ENCODE measurements at places on chromosomes 3 and 15.

- no peak for DNase-seq
Measured at GRCh38 chr15:57328897-57329296, 47.4 kb upstream of the CGNL1 start.

DNA sequence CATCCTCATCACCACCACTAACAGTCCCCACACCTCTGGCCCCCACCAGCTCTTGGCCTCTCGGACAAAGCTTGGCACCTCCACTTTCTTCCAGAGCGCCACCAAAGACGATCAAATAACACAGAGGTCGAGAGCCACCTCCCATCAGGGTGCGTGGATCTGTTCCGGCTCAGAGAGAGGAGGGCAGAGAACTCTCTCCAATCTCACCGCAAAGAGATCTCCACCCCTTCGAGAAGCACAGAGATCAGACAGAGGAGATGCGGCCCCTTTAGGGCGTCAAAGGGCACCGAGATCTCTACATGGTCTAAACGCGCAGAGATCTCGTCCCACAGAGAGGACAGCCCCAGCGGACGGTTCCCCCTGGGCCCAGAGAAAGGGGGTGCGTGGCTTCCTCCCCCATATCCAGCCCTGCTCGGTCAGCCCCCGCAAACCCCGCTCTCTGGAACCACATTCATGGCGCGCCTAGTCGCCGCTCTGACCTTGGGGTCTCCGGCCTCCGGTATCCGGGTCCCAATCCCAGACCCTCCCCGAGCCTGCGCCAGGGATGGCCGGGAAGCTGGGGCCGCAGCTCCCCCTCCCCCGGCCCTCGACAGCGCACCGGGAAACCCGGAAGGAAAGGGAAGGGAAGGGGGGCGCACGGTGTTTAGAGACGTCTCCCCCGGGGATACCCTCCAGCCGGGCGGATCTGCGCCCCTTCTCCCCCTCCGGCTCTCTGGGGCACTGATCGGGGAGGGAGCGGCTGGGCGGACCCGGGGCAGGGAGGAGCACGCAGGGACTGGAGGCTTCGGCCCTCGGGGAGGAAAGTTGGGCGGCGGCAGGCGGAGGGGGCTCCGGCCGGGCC, 608 bp downstream of the SCN5A start:
- DNase-seq: no peak

- DNase-seq: no peak
Measured at GRCh38 chr3:39638301-39638700, 170.8 kb downstream of the MOBP start.

DNA sequence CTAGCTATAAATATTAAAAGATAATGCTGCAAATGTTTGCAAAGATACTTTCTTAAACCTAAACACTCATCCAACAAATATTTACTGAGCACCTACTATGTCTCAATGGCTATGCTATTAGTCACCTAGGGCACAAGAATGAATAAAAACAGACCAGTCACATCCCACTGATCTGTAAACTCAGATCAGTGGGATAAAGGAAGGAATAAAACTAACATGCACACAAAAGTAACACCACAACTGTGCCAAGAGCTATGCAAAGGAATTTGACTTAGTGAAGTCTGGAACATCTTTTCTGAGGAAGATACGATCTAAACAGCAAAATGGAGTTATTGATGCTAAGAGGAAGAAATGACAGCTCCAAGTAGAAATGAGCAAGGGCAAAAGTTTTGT, 56.6 kb downstream of the CBLB start:
- no peak for DNase-seq

DNA sequence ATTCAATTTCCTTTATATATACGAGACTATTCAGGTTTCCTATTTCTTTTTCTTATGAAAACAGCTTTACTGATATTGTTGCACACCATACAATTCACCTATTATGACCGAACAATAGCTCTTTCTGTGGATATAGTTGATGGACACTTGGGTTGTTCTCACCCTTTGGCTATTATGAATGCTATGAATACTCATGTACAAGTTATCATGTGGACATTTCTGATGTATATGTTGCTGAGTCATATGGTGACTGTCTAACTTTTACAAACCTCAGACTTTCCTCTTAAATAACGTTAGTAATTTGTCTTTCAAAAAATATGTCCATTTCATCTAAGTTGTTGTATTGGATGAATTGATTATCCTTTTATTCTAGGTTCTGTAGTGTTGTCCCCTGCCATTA, 15.7 kb upstream of the USF3 start:
- no peak for DNase-seq

DNA sequence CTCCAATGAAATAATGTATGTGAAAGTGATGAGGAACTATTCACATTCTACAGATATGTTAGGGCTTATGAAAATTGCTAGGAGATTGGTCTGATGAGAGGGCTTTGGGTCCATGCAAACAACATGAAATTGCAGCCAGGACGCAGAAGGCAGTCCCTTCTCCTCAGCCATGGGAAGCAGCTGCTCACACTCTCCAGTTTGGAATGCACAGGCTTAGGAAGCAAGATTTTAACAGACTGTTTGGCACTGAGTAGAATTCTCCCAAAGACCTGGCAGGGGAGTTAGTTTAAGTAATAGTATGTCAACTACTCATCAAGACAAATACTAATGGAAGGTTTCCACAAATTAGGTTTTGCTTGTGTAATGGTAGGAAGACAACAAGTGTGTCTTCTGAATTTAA, 500.7 kb upstream of the ARRDC4 start:
- no peak for DNase-seq

- DNase-seq: no peak
Measured at GRCh38 chr3:192449036-192449435, 278.3 kb downstream of the FGF12 start.

Data from ELF-1 (cell line).